ENCODE measurements at places on chromosomes 1 and 21.

GRCh38 chr1:24939040-24939674, 9.1 kb upstream of the RUNX3 start:
- no peak for DNase-seq

DNA sequence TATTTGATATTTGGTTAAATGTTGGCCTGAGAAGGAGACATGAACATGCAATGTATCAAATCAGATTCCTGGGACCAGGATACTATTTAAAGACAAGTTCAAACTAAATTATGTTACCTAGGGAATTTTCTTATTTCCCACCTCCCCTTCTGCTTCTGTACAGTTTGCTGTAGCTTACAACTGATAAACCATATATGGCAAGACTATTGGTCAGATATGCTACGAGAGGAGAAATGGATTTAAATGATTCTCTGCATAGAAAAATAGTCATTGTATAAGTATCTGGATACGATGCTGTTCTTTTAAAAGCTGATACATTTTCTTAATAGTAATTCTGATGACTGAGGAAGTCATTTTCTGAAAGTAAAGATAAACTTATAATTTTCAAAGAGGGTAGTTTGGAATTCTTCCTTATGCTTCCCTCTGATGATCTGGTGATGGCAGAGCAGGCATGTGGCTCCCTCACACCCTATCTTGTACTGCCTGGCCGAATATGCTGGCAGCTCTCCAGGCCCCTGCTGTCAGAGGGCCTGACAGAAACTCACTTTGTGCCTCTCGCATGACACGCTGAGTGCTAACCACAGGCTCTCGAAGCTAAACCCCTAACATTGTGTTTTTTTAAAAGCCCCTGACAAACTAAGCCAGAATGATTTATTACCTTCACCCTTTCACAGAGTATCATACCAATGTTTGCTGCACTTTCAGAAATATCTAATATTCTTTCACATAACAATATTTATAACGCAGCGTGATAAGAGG, 19.4 kb downstream of the RRP15 start:
- no peak for DNase-seq

DNA sequence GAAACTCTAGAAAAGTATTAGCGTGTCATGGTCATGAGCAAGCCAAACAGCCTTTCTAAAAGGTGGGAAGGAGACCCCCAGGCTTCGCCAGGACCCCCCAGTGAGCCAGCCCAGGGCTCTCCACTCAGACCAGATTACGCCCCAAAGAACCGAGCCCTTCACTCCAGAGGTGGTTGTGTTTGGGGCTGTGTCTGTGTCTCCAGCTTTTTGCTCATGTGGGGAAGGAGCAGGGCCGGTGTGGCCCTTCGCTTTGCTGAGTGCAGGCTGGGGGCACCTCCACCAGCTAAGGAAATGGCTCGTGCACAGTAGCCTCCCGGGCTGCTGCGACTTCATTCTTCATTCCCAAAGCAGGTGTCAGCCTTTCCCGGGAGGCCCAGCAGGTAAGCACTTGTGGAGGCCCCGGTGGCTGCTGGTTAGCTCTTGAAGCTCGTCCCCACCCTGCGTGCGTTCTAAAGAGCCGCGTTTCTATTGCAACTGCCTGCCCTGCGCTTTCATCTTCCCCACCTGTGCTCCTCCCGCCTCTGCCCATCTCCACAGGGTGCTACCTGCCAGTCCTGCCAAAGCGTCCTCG, 531 bp downstream of the TSPEAR start:
- DNase-seq = peak; percentile 78

DNA sequence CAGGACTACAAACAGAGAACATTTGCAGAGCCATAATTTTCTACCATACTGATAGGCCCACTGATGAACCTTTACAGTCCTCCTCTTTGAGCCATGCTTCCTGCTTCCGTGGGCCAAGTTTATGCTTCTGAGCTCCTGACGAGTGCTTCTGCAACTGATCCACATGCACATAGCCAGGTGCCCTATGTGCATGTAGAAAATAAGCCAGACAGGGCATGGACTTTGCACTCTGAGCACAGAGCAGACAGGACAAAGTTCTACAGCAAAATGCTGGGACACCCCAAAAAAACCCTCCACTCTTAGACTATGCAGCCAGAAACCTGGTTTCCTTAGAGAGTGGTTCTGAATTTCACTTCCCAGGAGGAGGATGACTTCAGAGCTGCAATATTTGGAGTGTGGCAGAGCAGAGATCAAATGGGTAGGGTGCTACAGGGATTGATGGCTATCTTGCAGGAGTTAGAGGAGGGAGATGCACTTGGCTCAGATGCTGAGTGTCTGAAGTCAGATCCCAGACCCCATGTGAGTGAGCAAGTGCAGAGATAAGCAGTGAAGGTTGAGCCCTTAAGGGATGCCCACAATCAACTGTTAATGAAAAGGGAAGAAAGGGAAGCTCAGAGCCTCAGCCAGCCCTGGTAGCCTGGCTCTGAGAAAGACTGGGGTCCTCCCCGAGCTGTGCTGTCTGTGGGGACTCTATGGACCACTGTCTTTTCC, 230.9 kb downstream of the DUSP10 start:
- DNase-seq = no peak
